Activated CD8-positive, alpha-beta T cell treated with anti-CD3 and anti-CD28 coated beads for 36 hours (primary cell): ENCODE measurements at places on chromosomes 7 and 10. TPM values are rescaled to one million over a fixed set of nuclear protein-coding genes. Genes with fewer than 3 reads are reported as not detected.

- peaks cover 9% of the 10 kb centered on the region for H3K36me3 ChIP-seq
- no peaks in the 10 kb centered on the region for H3K27me3 ChIP-seq
- H3K27ac ChIP-seq: peak overlapping the region; percentile 95
- H3K4me3 ChIP-seq: peak overlapping the region; percentile 80
- DNase-seq: no peak
Measured at GRCh38 chr7:148698007-148698396, 701 bp upstream of the CUL1 start.

GRCh38 chr10:128364631-128365030 lies 238.4 kb upstream of the MKI67 start:
- no peak for DNase-seq
- no peak overlapping the region for H3K4me3 ChIP-seq
- H3K36me3 ChIP-seq: no peaks in the 10 kb centered on the region
- H3K4me1 ChIP-seq: no peaks in the 10 kb centered on the region
- no peak overlapping the region for H3K27ac ChIP-seq

GRCh38 chr7:151246851-151247580 lies 1.5 kb downstream of the SMARCD3 start:
- no peak overlapping the region for H3K4me3 ChIP-seq
- peaks cover 47% of the 10 kb centered on the region for H3K4me1 ChIP-seq
- no peak for DNase-seq
- H3K27ac ChIP-seq: no peak overlapping the region

DNA sequence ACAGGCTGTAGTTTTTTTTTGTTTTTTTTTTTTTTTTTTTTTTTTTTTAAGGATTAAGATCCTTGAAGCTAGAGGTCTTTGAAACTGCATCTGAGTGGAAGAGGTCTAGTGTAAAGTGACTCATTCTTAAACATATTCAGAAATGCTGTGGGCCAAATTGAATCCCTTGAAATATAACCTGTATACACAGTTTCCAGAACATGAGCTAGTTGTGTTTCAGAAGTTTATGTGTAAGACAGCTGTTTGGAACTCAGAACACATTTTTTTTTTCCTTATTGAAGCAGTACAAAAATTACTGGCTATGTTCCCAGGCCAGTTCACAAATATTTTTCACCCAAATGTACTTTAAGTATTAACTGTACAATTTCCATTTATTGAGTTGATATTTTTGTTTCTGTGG lies 67.9 kb downstream of the PPP1R9A start:
- H3K27ac ChIP-seq: no peak overlapping the region
- no peaks in the 10 kb centered on the region for H3K27me3 ChIP-seq
- no peaks in the 10 kb centered on the region for H3K4me1 ChIP-seq
- no peak for DNase-seq

DNA sequence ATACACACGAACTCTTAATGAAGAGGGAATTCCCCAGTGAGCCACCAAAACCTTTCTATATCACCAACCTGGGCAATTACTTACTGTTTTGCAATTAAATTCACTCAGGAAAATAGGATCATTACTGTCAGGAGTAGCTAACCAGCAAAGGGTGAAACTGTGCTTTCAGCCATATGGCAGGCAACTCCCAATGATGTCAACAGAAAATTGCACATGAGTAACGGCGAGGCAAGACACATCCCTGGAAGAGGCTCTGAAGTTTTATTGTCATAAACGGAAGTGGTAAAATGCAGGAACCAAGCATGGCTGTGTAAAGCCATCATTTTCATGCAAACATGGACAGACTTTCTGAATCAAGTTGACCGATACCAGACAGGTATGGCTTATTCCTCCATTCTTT lies 548.9 kb upstream of the AUTS2 start:
- no peak for DNase-seq
- H3K4me3 ChIP-seq: no peak overlapping the region
- H3K36me3 ChIP-seq: no peaks in the 10 kb centered on the region
- no peaks in the 10 kb centered on the region for H3K27me3 ChIP-seq
- no peaks in the 10 kb centered on the region for H3K4me1 ChIP-seq

DNA sequence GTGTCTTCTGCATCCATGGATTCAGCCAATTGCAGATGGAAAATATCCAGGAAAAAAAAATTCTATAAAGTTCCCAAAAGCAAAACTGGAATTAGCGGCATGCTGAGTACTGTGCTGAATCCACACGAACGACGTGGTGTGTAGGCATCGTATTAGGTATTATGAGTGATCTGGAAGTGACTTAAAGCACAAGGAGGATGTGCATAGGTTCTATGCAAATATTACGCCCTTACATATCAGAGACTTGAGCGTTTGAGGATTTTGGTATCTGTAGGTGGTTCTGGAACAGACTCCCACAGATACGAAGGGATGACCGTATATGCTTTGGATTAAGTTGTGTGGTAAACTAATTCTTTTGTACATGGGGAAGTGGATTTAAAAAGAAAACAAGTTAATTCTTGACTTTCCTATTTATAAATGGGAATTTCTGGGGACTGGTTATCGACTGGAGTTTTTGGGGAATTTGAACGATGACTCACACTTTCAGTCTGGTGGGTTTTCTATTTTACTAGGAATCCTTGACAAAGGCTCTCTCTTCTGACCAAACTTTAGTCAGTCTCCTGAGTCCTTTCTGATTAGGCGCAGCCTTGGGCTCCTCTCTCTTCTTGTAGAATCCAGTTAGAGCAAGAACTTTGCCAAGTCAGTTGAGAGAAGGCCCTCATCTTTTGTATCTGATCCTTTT lies 5.4 kb upstream of the NUB1 start:
- H3K27me3 ChIP-seq: no peaks in the 10 kb centered on the region
- DNase-seq: no peak
- H3K4me3 ChIP-seq: no peak overlapping the region
- H3K36me3 ChIP-seq: peaks cover 2% of the 10 kb centered on the region

- no peaks in the 10 kb centered on the region for H3K27me3 ChIP-seq
- no peak overlapping the region for H3K27ac ChIP-seq
- H3K4me1 ChIP-seq: no peaks in the 10 kb centered on the region
- no peaks in the 10 kb centered on the region for H3K36me3 ChIP-seq
- DNase-seq: no peak
Measured at GRCh38 chr10:126123466-126123865, 227.1 kb downstream of the FANK1 start.

DNA sequence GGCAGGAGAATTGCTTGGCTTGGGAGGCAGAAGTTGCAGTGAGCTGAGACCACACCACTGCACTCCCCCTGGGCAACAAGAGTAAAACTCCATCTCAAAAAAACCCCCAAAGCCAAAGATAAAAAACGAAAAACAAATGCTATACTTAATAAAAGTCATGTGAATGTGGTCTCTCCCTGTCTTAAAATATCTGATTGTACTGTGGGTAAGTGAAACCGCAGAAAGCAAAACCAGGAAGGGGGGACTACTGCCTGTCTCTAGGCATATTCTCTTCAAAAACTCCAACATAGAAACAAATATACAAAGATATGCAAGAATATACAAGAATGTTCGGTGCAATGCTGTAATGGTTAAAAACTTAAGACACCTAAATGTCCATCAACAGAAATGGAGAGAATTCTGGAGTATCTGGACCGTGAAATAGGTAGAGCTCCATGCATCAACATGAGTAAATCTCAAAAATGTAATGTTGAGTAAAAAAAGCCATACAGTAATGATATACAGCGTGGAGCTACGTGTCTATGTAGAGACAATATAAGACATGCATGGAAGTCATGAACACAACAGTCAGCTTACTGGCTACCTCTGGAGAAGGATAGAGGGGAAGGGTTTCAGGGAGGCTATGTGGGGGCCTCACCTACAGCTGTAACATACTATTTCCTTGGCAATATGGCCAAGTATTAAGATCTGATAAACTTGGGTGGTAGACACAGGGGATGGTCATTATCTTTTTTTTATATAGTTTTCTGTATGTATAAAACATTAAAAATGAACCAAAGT lies 2.1 kb downstream of the ZNF394 start:
- H3K4me1 ChIP-seq: peaks cover 21% of the 10 kb centered on the region
- no peaks in the 10 kb centered on the region for H3K27me3 ChIP-seq
- peak overlapping the region; percentile 73 for H3K27ac ChIP-seq

DNA sequence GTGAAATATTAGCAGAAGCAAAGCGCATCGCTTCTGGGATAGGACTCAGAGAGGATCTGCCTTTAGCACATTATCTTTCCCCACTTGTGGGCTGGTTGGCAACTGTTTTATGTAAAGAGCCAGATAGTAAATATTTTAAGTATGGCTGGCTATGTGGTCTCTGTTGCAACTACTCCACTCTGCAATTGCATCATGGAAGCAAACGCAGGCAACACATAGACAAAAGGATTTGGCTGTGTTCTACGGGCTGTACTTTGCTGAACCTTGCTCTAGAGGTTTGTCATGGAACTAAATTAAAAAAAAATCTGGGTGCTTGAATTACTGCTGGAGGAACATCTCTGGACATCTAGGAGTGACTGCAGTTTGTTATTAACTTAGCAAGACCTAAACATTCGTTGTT lies 307.8 kb upstream of the TPK1 start:
- no peaks in the 10 kb centered on the region for H3K27me3 ChIP-seq
- H3K27ac ChIP-seq: no peak overlapping the region
- H3K4me3 ChIP-seq: no peak overlapping the region
- no peaks in the 10 kb centered on the region for H3K36me3 ChIP-seq
- H3K4me1 ChIP-seq: no peaks in the 10 kb centered on the region

DNA sequence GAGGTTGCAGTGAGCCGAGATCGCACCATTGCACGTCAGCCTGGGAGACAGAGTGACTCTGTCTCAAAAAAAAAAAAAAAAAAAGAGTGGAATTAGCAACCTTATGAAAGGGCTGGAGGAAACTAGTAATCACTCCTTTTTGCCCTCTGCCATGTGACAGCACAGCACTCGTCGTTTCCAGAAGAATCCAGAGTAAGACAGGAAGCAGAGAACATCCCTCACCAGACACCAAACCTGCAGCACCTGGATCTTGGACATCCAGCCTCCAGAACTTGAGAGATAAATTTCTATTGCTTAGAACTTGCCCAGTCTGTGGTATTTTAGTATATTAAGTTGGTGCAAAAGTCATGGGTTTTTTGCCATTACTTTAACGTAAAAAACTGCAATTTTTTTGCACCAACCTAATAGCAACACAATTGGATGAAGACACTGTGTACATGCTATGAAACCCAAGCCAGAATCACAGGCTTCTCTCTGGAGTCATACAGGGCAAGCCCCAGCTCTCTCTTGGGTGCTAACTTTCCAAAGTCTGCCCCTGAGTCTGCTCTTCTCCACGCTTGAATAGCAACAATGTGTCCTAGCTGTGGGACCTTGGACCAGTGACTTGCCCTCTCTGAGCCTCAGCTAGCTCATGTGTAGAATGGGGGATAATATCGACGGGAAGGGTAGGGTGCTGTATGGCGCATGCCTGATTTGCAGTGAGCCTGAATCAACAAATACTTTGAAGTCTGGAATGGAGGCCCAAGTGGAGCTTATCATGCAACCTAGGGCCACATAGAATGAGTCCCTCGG lies 55.1 kb downstream of the CHST3 start:
- no peak overlapping the region for H3K27ac ChIP-seq
- H3K4me1 ChIP-seq: no peaks in the 10 kb centered on the region
- H3K4me3 ChIP-seq: no peak overlapping the region
- no peaks in the 10 kb centered on the region for H3K27me3 ChIP-seq
- no peaks in the 10 kb centered on the region for H3K36me3 ChIP-seq
- DNase-seq: no peak

DNA sequence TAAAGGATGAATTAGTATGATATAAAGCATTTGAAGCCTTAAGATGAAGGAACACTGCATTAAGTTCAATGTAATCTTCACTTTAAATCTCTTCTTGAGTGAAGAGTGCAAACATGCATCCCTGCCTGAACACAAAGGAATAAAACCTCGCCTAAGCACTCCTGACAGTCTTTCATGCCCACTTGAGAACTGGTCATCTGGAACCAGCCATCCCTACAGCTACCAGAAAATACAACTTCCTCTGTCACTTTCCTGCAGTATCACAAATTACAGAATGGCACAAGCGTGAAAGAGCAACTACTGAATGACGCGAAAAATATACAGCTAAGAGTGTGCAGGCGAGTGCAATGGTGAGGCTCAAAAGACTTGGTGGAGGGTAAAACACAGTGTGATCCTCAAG lies 1079.9 kb downstream of the CNTNAP2 start:
- H3K4me1 ChIP-seq: no peaks in the 10 kb centered on the region
- H3K27ac ChIP-seq: no peak overlapping the region
- H3K36me3 ChIP-seq: no peaks in the 10 kb centered on the region
- H3K4me3 ChIP-seq: no peak overlapping the region
- no peaks in the 10 kb centered on the region for H3K27me3 ChIP-seq
- DNase-seq: no peak

DNA sequence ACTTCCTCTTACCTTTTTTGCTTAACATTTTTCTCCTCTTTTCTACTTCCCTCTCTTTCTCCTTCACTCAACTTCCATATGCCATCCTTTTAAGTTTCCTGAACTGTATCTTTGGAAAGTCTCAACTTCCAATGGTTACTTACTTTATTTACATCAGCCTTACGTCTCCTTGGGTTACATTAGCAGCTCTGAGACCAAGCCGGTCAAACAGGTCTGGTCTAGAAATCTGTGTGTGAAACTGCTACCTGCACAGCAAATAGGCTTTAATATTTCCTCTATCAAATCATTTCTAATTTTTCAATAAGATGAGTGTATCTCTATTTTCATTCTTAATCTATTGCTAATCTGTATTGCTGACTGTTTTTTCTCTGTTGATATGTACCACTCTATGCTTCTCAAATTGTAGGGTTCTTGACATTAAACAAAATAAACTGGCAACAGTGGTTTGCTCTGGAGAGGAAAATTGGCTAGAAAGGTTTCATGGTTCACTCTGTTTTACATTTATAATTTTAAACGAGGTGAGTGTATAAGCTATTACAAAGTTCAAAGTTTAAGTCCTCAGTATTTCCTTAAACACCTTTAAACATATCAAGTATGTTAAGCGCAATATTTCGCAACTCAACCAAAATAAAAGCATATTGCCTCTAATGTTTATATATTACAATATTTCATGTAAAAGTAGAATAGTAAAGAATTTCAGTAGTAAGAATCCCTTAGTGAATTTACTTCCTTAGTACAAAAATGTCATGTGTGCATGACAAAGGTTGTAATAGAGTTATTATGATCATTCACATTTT lies 3.6 kb upstream of the SEMA3C start:
- no peaks in the 10 kb centered on the region for H3K36me3 ChIP-seq
- H3K27me3 ChIP-seq: peaks cover 34% of the 10 kb centered on the region
- DNase-seq: no peak

- H3K27me3 ChIP-seq: no peaks in the 10 kb centered on the region
- H3K4me3 ChIP-seq: no peak overlapping the region
- no peak for DNase-seq
- H3K36me3 ChIP-seq: no peaks in the 10 kb centered on the region
- H3K27ac ChIP-seq: no peak overlapping the region
Measured at GRCh38 chr7:115034515-115034914, 112.6 kb downstream of the MDFIC start.

- H3K27me3 ChIP-seq: peaks cover 15% of the 10 kb centered on the region
- no peaks in the 10 kb centered on the region for H3K36me3 ChIP-seq
- H3K4me3 ChIP-seq: no peak overlapping the region
- no peak for DNase-seq
- H3K27ac ChIP-seq: no peak overlapping the region
Measured at GRCh38 chr10:24575481-24576002, 148.1 kb downstream of the ARHGAP21 start.

FRA10AC1 gene
- total RNA-seq: 15.1 TPM

ACBD7 gene
- total RNA-seq: 2.0 TPM

CCDC172 gene
- not detected for total RNA-seq

MET gene
- 0.27 TPM for total RNA-seq

HABP2 gene
- total RNA-seq: not detected

LRRTM3 gene
- total RNA-seq: not detected

ZNF425 gene
- 0.29 TPM for total RNA-seq

NPC1L1 gene
- not detected for total RNA-seq
